ENCODE measurements at places on chromosomes 5 and 9. TPM values are rescaled to one million over a fixed set of nuclear protein-coding genes. Genes with fewer than 3 reads are reported as not detected.

SPARC gene
- total RNA-seq: 1,393 TPM

IL3 gene
- total RNA-seq: not detected

PCDHA10 gene
- 1.8 TPM for total RNA-seq

SLC2A6 gene
- 3.1 TPM for total RNA-seq

SLC23A1 gene
- not detected for total RNA-seq

- H3K27me3 ChIP-seq: no peaks in the 10 kb centered on the region
- H3K4me1 ChIP-seq: no peaks in the 10 kb centered on the region
- H3K27ac ChIP-seq: no peak overlapping the region
- no peak overlapping the region for H3K4me3 ChIP-seq
Measured at GRCh38 chr5:22076586-22076985, 776.6 kb downstream of the CDH12 start.

GRCh38 chr5:143505934-143506333 lies 102.4 kb upstream of the NR3C1 start:
- no peak overlapping the region for H3K4me3 ChIP-seq
- no peak for DNase-seq
- H3K27me3 ChIP-seq: no peaks in the 10 kb centered on the region

GRCh38 chr9:21812415-21812814 lies 10.0 kb downstream of the MTAP start:
- peaks cover 3% of the 10 kb centered on the region for H3K4me1 ChIP-seq
- DNase-seq: no peak
- H3K27me3 ChIP-seq: no peaks in the 10 kb centered on the region
- H3K36me3 ChIP-seq: peaks cover 8% of the 10 kb centered on the region
- no peak overlapping the region for H3K4me3 ChIP-seq

DNA sequence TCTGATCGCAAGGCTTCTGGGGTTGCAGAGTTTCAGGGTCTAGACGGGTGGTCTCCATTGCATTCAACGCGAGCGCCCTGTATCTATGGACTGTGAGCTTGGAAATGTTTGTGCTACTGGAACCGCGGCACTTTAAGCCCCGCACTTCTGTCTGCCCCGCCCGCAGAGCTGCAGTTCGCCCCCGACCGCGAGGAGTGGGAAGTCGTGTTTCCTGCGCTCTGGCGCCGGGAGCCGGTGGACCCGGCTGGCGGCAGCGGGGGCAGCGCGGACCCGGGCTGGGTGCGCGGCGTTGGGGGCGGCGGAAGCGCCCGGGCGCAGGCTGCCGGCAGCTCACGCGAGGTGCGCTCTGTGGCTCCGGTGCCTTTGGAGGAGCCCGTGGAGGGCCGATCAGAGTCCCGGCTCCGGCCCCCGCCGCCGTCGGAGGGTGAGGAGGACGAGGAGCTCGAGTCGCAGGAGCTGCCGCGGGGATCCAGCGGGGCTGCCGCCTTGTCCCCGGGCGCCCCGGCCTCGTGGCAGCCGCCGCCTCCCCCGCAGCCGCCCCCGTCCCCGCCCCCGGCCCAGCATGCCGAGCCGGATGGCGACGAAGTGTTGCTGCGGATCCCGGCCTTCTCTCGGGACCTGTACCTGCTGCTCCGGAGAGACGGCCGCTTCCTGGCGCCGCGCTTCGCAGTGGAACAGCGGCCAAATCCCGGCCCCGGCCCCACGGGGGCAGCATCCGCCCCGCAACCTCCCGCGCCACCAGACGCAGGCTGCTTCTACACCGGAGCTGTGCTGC lies 1.0 kb downstream of the ADAMTS19 start:
- no peaks in the 10 kb centered on the region for H3K4me1 ChIP-seq
- DNase-seq: no peak
- peak overlapping the region; percentile 35 for H3K4me3 ChIP-seq
- peaks cover 35% of the 10 kb centered on the region for H3K27me3 ChIP-seq
- no peak overlapping the region for H3K27ac ChIP-seq

DNA sequence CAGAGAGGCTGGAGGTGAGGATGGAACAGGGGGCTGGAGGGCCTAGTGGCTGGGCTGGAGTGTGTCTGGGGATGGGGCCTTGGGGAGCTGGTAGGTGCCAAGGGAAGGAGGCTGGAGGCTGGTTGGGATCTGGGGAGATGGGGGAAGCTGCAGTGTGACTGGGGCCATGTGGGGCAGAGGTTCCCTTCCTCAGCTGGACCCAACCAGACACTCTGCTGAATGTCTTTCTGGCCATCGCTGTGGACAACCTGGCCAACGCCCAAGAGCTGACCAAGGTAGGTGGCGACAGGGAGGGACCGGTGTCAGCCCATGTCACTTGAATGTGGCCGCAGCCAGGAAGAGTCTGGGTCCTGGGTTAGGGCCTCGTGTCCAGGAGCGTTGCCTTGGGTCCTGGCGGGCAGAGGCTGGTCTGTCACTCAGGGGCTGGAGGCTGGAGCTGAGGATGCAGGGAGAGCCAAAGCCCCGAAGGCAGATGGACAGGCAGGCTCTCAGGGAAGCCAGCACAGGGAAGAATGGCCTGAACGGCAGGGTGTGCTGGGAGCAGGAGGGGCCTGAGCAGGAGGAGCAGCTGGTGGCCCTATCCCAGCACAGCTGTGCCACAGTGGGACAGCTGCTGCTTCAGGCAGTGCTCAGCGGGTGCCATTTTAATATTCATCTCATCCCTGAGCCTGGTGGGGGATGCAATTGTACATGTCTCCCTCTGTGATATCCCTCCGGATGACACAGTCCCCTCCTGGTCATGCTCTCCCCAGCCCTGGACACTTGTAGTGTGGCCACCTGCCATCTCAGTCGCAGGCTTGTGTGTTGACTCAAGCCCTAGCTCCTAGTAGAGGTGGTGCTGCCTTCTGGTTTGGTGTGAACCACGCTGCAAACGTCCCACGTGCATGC lies 132.5 kb downstream of the CACNA1B start:
- H3K27me3 ChIP-seq: no peaks in the 10 kb centered on the region
- H3K27ac ChIP-seq: no peak overlapping the region
- no peak for DNase-seq

DNA sequence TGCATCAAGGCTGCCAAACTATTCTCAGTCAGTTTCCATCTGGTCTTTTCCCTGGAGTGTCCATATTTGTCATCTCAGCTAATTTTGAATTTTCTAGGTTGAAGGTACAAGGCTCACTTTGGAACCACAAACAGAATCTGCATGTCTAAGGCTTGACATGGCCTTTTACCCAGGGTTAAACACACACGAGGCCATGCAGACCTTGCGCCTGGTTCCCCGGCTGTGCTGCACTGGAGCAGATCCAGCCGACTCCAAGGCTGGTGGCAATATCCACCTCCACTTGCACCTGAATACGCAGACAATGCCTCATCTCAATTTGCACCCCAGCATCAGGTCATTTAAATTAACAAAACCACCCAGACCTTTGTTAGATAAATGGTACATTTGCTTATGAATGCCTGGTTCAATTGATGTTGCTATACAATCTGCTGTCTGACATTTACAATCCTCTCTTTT lies 276.2 kb downstream of the HSPA4 start:
- H3K4me1 ChIP-seq: no peaks in the 10 kb centered on the region
- H3K36me3 ChIP-seq: no peaks in the 10 kb centered on the region
- no peak for DNase-seq

DNA sequence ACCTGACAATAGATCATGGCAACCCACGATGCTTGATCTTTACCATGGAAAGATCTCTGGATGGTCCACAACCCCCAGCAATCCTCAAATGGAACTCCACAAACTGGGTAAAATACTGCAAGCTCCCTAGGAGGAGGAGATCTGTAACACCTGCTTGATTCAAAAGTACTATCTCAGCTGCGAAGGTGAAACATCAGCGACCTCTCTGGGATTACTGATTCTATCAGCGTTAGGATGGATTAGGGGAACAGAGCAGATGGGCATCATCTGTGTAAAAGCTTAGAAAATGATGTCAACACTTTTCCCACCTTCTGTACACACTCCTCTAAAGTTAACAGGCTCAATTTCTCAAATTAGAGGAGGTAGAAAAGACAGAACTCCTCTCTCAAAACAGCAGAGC lies 31.5 kb upstream of the TRPC7 start:
- H3K27ac ChIP-seq: no peak overlapping the region
- H3K4me1 ChIP-seq: no peaks in the 10 kb centered on the region
- H3K36me3 ChIP-seq: no peaks in the 10 kb centered on the region
- no peak for DNase-seq

DNA sequence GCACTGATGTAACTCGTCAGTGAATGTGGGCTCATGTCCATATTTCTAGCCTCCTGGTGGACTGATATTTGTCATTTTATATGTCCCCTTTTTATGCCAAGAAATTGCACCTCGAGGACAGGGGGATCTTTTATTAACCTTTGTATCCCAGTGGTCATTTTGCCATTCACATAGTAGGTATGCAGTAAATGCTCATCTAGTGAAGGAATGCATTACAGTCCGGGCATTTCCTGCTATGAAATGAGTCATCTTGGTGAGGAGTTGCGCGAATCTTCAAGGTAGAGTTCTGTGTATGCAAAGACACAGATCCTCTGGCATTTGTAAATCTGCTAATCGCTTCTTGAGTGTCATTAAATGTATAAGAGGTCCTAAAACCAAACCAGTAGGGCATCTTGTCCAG lies 755.5 kb upstream of the ADAMTS16 start:
- no peaks in the 10 kb centered on the region for H3K36me3 ChIP-seq
- no peak overlapping the region for H3K27ac ChIP-seq
- no peaks in the 10 kb centered on the region for H3K27me3 ChIP-seq
- DNase-seq: no peak
- no peaks in the 10 kb centered on the region for H3K4me1 ChIP-seq
